ENCODE measurements at places on chromosomes 7 and 10.
A peak's percentile ranks its signal among the peaks of the same experiment; 100 is the strongest.

DNA sequence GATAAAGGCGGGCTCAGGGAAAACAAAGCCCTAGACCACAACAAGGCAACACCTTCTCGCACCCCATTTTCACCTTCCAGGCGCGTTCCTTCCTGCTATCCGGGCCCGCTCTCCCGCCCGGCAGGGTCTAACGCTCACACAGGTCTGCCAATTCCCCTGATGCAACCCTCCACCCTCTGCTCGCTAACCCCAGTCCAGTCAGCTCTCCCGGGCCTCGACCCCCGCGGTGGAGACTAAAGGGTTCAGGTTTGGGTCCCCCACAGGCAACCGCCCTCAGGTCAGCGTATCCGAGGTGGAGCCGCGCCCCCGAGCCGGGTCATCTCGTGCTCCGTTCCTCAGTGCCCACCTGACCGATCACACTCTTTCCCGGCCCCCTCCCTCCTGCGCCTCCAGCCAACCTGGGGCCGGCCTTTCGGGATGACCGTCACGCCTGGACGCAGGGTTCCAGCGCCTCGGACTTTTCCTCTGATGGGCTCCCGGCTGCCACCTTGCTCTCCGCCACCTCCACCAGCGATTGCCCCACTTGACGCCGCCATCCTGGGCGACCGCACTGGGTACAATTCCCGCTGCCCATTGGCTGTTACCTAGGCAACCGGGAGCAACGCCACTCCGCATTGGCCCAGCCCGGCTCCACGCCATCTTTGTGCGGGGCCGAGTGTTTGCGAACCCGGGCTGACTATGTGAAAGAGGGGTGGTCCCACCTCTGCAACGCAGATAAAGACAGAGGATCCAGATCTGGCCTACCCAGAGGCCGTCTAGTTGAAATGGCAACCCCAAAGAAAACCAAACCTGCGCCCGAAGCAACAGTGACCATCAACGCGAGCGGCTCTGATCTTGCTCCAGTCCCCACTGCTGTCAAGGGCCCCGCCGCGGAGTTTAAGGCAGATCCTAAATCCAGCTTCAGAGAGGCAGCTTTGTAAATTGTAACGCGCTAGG, at the start of gene MORN4:
Gene MORN4 (minus strand): TSS at position 552 of the 936 bp plus-strand sequence. CDS start 13,847 bp downstream, outside the sequence.
- DNase-seq: peak; percentile 91

DNA sequence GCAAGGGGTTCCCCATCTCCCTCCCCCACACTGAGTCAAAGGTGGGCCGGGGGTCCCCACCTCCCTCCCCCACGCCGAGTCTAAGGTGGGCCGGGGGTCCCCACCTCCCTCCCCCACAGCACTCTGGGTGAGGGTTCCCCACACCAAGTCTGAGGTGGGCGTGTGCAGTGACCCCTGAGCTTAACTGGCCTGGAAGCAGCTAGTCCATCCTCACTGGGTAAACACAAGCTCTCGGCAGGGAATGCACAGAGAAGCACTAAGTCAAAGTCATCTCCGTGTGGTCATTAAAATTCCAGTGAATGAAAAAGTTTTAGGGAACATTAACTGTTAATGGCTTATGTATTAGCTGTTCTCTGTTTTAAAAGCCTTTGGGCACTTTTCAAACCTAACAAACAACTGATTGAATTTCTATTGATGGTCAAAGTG, 43.7 kb upstream of the PRKAR1B start:
- no peak for DNase-seq

DNA sequence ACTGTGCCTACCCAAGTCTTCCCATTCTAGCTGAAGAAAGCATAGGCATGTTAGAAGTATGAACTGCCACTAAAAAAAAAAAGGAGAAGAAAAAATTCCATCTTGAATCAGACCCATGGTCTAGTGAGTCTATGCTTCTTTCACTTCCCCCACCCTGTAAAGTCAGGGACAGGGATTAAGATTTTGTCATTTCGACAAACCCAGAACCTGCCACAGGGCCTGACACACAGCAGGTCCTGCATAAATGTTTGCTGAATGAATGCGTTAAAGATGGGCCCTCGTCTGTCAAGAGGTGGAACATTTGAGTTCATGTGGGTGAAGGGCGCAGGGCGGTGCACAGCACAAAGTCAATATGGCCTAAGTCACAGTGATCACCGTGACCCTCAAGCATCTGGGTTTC, 4.9 kb downstream of the HIPK2 start:
- DNase-seq: no peak

GRCh38 chr10:48603421-48604038, 1.3 kb downstream of the ARHGAP22 start:
- DNase-seq: no peak

DNA sequence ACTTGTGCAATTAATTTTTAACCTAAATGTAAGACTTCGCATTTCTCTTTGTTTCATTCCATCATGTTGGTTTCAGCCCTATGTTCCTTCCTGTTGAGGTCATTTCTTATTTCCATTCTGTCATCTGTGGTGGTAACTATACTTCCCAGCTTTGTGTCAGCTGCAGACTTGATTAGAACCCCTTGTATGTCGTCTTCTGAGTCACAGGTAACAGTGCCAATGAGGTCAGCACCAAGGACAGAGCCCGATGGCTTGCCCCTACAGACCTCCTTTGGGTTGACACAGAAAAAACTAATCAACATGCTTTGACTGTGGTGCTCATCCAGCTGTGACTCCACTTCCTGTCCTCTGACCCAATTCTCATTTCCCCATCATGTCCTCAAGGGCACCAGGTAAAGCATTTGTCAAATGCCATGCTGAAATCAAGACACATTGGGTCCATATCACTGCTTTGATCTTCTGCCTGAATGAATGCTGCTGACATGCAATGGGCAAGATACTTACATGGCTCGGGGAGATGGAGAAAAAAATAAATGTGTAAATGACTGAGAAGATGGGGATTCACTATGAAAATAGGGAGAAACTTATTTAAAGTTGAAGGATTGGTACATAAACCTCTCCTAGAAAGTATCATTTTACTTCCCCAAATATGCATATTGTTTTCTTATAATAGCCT, 25.6 kb upstream of the CRTAC1 start:
- peak; percentile 18 for DNase-seq

GRCh38 chr10:129968853-129969183, 4.7 kb upstream of the EBF3 start:
- DNase-seq: peak; percentile 36

DNA sequence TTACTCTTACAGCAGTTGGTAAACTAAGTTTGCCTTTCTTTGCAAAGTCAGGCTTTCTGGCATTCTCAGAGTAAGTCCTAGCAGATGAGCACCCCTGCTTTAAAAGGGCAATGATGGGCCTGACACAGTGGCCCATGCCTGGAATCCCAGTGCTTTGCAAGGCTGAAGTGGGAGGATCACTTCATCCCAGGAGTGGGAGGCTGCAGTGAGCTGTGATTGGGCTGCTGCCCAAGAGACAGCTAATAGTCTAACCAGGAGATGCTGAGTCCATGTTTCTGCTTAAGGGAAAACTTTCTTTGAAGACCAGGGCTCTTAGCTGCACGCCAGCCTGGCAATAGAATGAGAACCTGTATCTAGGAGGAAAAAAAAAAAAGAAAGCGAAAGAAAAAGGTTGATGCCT, 100.2 kb upstream of the MPP7 start:
- no peak for DNase-seq

DNA sequence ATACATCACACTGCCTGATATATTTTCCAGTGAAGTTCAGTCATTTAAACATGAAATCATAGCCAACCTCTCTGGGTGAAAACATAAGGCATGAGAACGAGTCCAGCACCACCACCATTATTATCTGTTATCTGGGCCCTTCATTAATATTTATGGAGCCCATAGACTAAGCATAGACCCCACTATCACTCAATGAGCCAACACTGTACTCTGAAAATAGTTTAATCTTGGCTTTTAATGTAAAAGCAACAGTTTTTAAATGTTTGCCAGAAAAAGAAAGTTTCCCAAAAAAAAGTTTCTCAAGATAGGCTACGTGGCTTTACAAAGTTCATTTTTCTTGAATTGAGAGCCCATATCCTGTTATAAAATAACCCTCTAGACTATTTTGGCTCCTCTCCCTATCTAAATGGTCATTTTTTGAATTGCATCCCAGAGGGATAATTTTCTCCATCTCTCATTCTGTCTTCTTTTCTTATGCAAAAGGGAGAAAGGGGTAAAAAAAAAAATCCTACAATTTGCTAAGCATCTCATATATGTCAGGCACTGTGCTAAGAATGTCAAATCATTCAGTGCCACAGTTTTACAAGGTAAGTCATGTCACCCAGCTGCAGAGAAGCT, 66.1 kb downstream of the FZD1 start:
- no peak for DNase-seq

DNA sequence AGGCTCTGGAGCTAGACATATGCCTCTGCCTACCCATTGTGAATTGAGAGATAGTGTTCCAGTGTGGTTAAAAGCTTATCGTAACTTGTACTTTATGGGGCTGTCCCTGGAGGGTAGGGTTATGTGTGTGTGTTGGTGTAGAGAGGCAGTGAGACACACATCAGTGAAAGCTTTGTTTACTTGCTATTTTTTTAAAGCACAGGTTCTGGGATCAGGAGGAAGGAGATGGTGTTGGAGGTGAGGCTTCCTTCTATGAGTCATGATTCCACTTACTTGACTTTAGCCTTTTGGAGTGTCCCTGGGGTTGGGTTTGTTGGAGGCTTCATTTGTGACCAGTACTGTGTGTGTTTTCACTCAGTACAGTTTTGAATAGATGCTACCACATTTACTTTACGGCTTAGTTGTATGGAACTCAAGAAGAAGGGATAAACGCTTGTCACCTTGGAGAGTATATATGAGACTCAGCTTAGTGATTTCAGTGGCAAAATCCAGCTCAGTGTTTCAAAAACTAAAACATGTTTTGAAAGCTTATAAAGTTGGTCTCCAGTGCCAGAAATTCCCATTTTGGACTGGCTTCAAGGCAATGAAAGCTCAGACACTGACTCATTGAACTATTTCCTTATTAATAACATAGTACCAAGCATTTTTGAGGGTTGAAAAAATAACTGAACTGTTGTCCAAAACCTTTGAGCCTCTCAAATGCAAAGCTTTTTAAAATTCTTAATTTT, 106.2 kb downstream of the PLXDC2 start:
- DNase-seq: peak; percentile 76

Measured in endothelial cell of umbilical vein (primary cell).